Left lung (tissue), 14 donors: ENCODE measurements at places on chromosomes 6 and 20. TPM values are rescaled to one million over a fixed set of nuclear protein-coding genes. Genes with fewer than 3 reads are reported as not detected.

DNA sequence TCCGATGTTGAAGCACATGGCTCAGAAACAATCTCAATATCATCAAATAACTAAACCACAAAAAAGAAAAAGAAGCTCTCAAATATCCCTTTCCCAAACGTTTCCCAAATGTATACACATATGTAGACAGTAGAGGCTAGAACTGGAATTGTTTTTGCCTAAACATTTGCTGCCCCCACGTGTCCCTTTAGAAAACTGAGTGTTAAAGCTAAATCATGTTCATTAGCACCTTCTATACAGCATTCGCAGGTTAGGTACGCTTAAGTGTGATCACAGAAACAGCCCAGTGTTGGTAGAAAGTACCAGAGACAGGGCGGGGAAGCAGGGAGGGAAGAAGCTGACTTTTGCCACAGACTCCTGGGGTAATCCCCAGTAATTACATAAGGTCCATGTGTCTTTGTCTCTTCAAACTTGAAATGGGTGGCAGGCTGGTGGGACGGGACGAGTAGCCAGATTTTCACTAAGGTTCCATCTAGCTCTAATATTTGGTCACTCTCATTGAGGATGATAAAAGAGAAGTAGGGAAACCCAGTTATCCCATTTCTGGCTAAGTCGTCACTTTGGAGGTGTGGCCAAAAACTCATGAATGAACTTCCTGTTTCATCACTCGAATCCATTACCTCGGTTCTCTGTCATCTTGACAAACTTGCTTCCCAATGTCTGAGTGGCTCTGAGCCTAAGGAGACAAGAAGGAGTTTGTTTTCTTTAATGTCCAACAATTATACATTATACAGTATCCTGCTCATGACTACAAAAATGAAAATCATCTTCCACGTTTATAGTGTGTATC is 15.0 kb upstream of the TFAP2A start:
- DNase-seq, result no peak
- H3K36me3 ChIP-seq, result no peaks in the 10 kb centered on the region
- peaks cover 28% of the 10 kb centered on the region for H3K27me3 ChIP-seq
- H3K4me3 ChIP-seq, result no peak overlapping the region

DNA sequence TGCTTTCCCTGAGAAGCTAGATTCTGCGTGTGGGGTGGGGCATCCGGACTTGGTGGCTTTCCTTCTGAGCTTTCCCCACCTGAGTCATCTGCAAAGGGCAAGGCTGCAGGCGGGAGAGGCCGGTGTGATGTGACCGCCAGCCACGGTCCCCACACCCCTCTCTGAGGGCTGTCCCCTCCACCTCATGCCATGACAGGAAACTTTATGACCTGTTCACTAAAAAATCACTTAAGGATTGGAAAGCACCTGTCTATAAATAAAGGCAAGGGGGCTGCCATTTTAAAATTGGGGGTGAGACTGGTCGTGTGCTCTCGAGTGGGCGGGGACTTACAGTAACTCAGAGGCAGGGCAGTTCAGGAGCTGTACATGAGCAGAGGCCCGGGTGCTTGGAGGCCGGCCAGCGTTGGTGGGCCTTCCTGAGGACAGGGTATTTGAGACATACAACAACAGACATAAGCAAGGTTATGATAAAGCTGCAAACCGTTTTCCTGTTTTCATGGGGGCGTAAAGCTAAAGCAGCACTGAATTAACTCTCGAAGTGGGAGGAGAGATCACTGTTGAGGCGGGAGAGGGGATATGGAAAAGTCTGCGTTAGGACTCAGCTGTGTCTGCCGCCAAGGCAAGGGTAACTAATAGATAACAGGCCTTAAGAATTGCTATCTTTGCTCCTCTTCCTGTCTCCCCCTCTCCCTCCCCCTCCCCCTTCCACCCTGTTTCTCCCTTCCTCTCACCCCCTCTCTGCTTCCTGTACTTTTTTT is 16.1 kb upstream of the SERPINB1 start:
- H3K36me3 ChIP-seq, result no peaks in the 10 kb centered on the region
- H3K4me1 ChIP-seq, result peaks cover 18% of the 10 kb centered on the region
- DNase-seq, result no peak
- no peak overlapping the region for H3K4me3 ChIP-seq

DNA sequence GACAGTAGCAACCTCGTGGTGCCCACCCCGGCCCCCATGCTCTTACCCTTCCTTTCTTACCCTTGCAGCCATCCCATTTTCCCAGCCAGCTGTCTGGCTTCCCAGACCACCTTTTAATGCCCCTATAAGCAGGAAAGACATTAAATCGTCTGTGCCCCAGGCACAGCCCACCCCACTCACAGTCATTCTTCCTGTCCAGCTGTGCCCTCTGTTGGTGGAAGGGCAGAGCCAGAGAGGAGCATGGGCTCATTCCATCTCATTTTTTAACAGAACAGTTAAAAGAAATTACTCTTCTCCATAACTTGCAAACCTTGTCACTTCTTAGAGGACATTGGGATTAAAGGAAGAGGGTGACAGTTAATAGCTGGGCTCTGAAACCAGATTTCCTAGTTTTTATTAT is 240.5 kb downstream of the NRN1 start:
- H3K4me1 ChIP-seq, result peaks cover 3% of the 10 kb centered on the region
- no peaks in the 10 kb centered on the region for H3K36me3 ChIP-seq
- no peak overlapping the region for H3K4me3 ChIP-seq
- no peak for DNase-seq
- H3K27ac ChIP-seq, result no peak overlapping the region

DNA sequence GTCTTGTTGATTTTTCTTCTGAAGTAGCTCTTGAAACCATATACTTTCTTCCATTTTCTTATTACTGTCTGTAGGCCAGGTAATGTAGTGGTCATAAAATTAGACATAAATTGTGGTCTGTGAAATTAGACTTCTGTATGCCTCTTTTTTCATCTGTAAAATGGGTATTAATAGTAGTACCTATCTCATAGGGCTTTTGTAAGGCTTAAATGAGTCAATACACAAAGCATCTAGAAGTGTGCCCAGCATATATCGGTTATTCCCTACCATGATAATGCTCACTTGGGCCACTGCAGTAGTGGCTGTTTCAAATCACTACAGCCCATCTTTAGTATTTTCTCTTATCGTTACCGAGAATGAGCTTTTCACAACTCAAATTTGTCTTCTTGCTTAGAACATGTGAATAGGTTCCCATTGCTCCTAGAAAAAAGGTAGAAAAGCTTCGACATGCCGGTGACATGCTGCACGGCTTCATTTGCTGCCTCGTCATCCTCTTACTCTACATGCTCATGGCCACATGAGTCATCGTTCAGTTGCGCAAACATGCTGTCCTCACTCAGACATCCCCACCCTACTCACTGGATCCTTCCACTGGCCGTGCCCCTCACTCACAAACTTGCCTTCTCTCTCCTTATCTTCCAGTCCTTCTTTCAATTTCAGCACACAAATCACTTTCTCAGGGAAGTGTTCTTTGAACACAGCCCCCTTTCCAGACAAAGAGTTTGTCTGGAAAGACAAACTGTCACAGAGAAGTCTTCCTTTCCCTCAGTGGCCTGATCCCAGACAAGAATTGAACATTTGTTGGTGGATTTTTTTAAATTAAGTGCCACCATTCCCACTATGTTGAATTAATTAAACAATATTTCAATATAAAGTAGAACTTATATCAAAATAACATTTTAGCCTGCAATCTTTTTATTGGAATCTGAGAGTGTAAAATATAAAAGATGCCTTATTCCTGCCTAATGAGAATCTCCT is 32.2 kb upstream of the ERVFRD-1 start:
- H3K27ac ChIP-seq, result peak overlapping the region; percentile 59
- no peak overlapping the region for H3K4me3 ChIP-seq
- no peaks in the 10 kb centered on the region for H3K36me3 ChIP-seq
- peak; percentile 79 for DNase-seq
- no peaks in the 10 kb centered on the region for H3K27me3 ChIP-seq

DNA sequence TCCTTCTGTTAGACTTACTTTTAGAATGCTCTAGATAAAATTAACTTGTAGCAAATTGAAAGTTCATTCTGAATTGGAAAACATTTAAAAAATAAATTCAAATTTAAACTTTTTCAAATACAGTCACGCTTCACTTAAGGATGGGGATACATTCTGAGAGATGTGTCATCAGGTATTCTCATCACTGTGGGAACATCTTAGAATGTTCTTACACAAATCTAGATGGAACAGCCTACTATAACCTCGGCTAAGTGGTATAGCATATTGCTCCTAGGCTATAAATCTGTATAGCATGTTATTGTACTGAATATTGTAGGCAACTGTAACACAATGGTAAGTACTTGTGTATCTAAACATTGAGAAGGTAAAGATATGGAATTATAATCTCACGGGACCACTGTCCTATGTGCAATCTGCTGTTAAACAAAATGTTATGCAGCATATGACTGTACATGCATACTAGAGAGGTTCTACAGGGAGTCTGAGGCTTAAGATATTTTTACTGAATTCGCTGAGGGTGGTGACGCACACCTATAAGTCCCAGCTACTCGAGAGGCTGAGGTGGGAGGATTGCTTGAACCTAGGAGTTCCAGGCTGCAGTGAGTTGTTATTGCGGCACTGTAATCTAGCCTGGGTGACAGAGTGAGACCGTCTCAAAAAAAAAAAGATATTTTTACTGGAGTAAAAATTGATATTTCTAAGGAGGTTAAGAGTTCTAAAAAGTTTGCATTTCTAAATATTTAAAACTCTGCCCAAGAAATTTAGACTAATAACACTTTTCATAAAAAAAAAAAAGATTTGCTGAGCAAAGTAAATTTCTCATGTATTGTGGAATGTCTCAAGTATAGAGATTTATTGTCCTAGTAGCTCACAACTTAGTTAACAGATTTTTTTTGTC is 87.3 kb upstream of the TULP1 start:
- DNase-seq, result no peak
- no peak overlapping the region for H3K4me3 ChIP-seq
- peaks cover 96% of the 10 kb centered on the region for H3K4me1 ChIP-seq
- no peaks in the 10 kb centered on the region for H3K27me3 ChIP-seq

GRCh38 chr6:129015721-129016120 is 132.8 kb downstream of the LAMA2 start:
- no peaks in the 10 kb centered on the region for H3K4me1 ChIP-seq
- H3K27me3 ChIP-seq, result no peaks in the 10 kb centered on the region
- H3K27ac ChIP-seq, result no peak overlapping the region
- H3K4me3 ChIP-seq, result no peak overlapping the region
- no peaks in the 10 kb centered on the region for H3K36me3 ChIP-seq
- no peak for DNase-seq

DNA sequence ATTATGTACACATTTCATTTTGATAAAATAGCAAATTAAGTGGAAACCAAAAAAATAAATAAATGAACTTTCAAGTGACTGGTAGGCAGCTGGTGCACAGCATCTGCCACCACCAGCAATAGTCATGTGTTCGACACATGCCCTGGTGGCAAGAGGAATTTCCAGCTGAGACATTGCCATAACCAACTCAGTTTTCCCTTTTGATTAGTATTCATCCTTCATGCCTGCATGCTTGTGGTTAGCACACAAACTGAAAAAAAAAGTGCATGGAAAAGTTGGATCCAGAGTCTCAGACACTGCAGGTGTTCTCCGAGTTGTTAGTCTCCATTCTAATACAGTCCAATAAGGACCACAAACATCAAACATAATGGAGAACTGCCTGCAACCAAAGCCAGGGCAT is 156.0 kb upstream of the SOX4 start:
- no peak overlapping the region for H3K27ac ChIP-seq
- no peaks in the 10 kb centered on the region for H3K36me3 ChIP-seq
- DNase-seq, result no peak
- H3K4me3 ChIP-seq, result no peak overlapping the region
- peaks cover 8% of the 10 kb centered on the region for H3K4me1 ChIP-seq

- no peak for DNase-seq
- no peaks in the 10 kb centered on the region for H3K36me3 ChIP-seq
- no peak overlapping the region for H3K4me3 ChIP-seq
- H3K4me1 ChIP-seq, result no peaks in the 10 kb centered on the region
- H3K27me3 ChIP-seq, result no peaks in the 10 kb centered on the region
Measured at GRCh38 chr6:159522877-159523547, 170.0 kb downstream of the SOD2 start.

DNA sequence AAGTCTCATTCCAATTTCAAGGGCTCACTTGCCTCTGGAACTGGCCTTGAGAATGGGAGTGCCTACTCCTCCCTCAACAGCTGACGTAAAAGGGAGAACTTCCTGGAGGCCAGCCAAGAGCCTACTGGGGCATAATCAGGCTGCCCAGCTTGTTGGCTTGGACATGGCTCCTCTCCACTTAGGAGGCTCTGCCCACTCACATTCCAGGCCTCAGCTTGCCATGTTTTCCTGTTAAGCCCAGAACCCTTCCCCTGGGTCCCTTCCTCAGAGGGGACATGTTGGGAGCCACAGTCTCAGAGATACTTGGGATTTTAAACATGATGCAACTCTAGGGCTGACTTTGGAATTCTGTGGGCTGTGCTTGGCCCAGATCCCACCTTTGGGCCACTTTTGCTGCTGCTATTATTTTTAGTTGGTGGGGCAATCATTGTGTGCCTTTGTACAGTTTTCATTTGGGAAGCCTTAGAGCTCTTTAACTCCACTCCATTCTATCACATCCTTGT is 31.5 kb upstream of the ADTRP start:
- DNase-seq, result peak; percentile 73
- no peaks in the 10 kb centered on the region for H3K27me3 ChIP-seq
- H3K36me3 ChIP-seq, result no peaks in the 10 kb centered on the region
- peaks cover 15% of the 10 kb centered on the region for H3K4me1 ChIP-seq
- peak overlapping the region; percentile 78 for H3K27ac ChIP-seq

- no peaks in the 10 kb centered on the region for H3K36me3 ChIP-seq
- no peaks in the 10 kb centered on the region for H3K4me1 ChIP-seq
Measured at GRCh38 chr6:1502041-1502440, 107.7 kb upstream of the FOXC1 start.

GRCh38 chr6:109008537-109009235 is 86.0 kb downstream of the SESN1 start:
- no peaks in the 10 kb centered on the region for H3K27me3 ChIP-seq
- no peaks in the 10 kb centered on the region for H3K36me3 ChIP-seq
- H3K4me3 ChIP-seq, result peak overlapping the region; percentile 87
- peak overlapping the region; percentile 92 for H3K27ac ChIP-seq
- H3K4me1 ChIP-seq, result peaks cover 4% of the 10 kb centered on the region

- no peaks in the 10 kb centered on the region for H3K4me1 ChIP-seq
- no peak overlapping the region for H3K27ac ChIP-seq
- no peaks in the 10 kb centered on the region for H3K36me3 ChIP-seq
- no peak overlapping the region for H3K4me3 ChIP-seq
- H3K27me3 ChIP-seq, result no peaks in the 10 kb centered on the region
Measured at GRCh38 chr6:2230659-2231277, 14.6 kb downstream of the GMDS start.

Gene ZNF311
- total RNA-seq, result 1.8 TPM

Gene FOXQ1
- 6.4 TPM for total RNA-seq

Gene GNMT
- 1.0 TPM for total RNA-seq

Gene TMEM200A
- total RNA-seq, result 7.6 TPM

Gene PHF10
- 33.5 TPM for total RNA-seq

Gene HAO1
- not detected for total RNA-seq

Gene PTCHD4
- total RNA-seq, result 5.0 TPM

Gene SH3BGRL2
- total RNA-seq, result 22.0 TPM

Gene COL19A1
- total RNA-seq, result 0.17 TPM

Gene NKAPL
- total RNA-seq, result 1.0 TPM
